ENCODE measurements at places on chromosomes 5 and 9.

- no peak for DNase-seq
Observed at GRCh38 chr5:161165998-161166660, 314.1 kb upstream of the ATP10B start.

DNA sequence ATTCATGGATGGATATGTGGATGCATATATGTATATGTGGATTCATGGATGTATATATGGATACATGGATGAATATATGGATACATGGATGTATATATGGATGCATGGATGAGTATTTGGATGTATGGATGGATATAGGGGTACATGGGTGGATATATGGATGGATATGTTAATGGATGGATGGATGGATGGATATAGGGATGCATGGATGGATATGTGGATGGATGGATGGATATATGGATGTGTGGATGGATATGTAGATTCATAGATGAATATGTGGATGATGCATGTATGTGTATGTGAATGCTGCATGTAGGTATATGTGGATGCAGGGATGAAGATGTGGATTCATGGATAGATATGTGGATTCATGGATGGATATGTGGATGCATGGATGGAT lies 53.4 kb upstream of the SYNPO start:
- no peak for DNase-seq

- DNase-seq, result no peak
Observed at GRCh38 chr9:35743880-35744518, 5.0 kb downstream of the GBA2 start.

- peak; percentile 52 for DNase-seq
Observed at GRCh38 chr5:77851176-77852067, 75.3 kb upstream of the TBCA start.

DNA sequence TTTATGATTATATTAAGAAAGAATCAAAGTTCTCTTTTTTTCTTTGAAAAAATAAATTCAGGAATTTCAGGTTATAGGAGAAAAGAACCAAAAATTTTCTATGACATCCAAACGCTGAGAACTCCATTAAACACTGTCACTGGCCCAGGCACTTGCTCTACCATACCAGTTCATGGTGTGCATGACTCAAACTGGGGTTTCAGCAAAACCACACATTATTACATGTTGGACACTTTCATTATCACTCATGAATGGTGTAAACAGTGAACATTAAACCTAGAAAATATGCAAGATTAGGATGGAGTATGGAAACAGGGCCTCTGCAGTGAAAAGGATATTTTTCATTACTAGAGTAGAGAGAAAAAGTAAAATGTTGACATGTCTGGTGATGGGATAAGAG lies 369.9 kb upstream of the FAM174A start:
- no peak for DNase-seq

DNA sequence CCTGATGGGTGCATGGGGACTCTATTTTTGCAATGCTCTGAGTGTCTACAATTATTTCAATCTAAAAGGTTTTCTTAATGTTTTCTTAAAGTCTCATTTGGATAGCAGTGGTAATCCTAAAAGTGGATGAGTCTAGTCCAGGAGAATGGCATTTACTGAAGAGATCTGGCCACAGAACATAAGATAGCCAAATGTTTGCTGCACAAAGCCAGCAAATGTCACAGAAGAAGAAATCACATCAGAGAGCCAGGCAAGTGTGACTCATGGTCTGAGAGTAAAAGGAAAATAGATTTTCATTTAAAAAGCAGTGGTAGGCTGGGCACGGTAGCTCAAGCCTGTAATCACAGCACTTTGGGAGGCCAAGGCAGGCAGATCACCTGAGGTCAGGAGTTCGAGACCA lies 352.7 kb upstream of the GRAMD2B start:
- no peak for DNase-seq

GRCh38 chr9:98460704-98461103 lies 205.3 kb upstream of the TBC1D2 start:
- DNase-seq, result no peak

- no peak for DNase-seq
Observed at GRCh38 chr5:145737578-145737977, 97.6 kb downstream of the PRELID2 start.

DNA sequence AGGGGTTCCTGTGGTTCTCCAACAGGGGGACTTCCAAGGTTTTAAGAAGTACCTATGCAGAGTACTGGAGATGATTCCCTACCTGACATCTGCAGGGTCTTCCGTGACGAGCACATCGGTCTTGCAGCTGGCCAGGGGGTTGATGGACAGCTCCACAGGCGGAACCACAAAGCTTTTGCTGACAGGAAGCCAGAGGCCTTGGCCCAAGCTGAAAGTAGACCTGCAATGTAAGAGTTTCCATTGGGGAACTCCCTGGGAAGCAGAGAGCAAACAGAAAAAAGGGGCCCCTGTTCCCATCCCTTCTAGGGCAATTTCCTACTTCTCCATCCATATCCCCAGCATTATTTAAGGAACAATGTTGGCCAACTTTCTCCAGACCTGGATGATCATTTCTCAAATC lies 288.0 kb downstream of the TRIM32 start:
- DNase-seq, result no peak

DNA sequence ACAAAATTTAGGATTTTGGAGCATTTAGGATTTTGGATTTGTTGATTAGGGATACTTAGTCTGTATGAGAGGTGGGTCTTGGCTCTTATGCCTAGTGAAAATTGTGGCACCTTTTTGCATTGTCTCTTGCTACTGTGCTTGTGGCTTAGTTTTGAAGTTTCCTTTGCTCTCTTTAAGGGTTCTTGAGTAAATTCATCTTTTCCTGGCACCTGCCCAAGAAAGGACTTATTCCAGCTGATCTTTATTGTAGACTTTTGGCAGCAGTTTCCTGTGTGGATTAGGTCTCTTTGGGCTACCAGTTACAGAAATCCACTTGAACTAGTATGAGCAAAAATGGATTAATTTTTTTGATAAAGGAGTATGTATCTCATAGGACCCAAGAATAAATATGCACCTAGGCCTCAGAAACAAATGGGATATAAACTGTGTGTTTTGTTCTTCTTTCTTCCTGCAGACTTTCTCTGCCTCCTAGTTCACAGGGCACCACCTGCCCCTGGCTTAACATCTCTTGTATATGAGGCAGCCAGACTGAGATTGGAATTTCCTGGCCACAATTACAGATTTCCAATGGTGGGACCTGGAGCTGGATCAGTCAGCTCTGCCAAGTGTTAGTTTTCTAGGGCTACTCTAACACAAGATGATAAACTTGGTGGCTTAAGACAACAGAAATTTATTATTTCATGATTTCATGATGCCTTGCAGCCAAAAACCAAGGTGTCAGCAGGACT lies 44.6 kb downstream of the FOCAD start:
- peak; percentile 8 for DNase-seq

- no peak for DNase-seq
Observed at GRCh38 chr9:118324706-118325105, 620.5 kb downstream of the TLR4 start.

GRCh38 chr9:108441251-108441650 lies 414.5 kb downstream of the ACTL7B start:
- DNase-seq, result no peak

DNA sequence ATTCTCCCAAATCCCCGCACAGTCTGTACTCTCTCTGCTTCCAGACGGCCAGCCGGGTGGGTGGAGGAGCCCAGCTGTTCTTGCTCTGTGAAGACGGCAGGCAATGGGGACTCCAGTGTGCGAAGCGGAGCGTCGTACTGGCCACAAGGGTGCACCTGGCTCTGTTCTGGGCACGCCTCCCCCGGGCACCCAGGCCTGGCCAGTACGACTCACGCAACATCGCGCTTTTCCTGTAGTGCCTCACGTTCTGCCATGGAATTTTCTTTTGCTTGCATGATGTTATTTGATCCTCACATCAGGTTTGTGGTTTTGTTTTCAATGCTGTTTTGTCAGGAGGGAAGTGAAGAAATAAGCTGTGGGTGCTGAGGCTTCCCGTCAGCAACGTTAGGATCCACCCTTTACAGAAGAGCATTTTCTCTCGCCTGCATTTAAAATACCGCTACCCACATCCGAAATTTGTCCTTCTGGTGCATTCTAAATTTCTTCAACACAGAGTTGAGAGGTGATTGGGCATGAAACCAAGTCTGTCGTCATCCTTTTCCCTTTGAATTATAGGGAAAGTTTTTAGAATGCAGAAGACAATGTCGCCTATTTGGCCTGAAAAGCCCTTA lies 311.7 kb downstream of the TRIM36 start:
- DNase-seq, result peak; percentile 20

GRCh38 chr5:51479840-51480239 lies 96.6 kb downstream of the ISL1 start:
- DNase-seq, result no peak

DNA sequence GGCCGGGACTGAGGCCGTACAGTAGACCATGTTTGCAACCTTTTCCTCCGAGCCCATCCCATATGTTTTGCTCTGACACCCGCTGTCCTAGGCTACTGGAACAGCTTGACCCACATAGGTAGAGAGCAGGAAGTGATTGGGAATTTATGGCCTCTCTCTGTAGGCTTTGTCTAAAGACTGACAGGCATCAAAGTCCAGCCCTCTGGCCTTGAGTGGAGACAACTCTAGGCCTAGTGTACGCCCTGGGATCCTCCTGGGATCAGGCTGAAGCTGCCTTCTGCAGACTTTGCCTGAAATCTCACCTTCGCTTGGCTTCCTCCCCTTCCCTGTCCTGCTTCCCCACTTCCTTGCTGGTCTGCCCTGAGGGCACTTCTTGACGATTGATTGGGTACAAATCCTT lies 13.6 kb upstream of the AKNA start:
- DNase-seq, result no peak

DNA sequence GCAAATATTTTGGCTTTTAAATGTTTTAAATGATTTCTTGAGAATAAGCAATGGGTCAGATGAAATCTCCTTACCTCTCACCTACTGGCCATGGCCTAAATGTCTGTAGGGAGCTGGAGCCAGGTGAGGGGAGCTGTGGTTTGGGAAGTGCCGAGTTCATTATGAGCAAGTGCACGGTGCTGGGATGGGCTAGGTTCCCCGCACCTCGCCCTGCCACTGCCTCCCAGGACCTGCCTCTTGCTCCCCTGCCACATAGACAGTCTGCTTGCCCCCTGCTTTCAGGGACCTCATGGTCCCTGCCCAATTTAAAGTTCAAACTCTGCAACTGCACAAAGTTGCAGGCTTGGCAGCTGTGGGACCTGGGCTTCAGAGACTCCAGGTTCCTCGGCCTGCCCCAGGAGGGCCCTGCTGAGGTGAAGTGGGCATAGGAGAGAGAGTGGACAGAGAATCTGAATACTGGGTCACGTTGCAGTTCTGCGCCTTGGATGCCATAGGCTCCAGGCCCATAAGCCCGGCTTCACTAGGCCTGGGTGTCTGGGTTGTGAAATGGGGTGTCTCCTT lies 5.4 kb downstream of the OR13J1 start:
- DNase-seq, result no peak

- DNase-seq, result no peak
Observed at GRCh38 chr9:86754581-86755560, 192.4 kb downstream of the GAS1 start.

DNA sequence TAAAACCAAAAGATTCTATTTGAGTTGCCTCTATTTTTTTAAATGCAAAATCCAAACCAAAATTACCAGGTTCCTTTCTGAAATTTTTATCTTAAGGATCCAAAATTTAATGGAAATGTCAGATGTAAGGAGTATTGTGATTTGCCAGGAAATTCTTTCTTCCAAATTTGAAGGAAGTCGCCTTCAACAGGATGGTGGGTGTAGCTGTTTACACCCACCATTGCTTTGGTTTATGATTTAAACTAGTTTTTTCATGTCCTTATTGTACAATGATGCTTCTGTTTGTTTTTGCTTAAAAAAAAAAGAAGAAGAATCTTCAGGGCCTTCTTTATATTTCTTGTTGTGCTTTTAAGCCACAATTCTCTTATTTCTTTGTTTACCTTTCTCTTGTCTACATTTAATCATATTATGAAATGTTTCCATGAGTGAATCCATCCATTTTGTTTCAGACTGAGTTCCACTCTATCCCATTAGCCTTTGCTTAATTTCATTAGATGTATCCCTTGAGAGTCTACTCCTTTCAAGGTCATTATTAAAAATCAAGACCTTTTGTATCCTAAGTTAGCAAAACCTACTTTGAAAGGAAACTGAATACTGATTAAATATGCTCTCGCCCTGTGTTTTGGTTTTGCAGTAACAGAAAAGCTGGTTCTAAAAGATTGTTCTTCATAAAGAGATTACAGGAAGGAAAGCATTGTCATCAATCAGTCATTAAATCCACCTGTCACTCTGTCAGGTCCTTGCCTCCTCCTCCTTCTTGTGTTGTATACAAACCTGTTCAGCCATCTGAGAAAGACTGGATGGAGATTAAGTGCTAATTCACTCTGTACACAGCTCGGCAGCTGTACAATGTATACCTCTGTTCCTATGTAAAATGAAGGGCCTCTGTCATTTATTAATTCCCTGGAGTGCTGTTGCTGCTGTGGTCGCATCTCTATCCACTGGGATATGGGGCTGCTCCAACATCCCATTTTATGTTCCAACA lies 45.5 kb upstream of the SLC2A8 start:
- no peak for DNase-seq

- peak; percentile 28 for DNase-seq
Observed at GRCh38 chr5:123440456-123441181, 17.4 kb upstream of the CEP120 start.

DNA sequence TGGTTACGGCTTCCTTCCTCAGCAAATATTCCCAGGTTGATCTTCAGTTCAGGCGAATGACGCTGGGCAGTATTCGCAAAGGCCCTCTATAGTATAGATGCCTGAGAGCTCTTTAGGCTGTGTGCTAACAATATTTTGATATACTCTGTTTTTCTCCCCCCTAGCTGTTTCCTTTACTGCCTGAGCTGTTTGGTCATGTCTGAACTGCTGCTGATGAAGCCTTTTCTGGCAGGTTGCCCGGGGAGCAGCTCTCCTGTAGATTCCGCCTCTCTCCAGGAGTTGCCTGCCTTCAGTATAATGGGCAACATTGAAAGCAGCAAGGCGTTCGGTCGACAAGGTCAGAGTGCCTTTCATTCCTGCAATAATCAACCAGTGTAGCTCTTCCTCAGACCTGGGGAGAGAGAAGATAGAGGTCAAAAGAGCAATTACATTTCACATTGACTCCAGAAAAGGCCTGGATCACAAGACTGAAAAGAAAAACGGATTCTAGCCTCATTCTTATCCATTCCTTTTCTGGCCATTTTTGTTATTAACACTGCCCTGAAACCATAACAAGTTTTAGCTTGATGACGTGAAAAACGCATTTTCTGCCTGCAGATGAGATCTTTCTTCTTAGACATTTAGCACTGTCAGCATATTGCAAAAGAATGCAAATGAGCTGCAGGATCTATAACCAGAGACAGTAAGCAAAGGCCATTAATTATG lies 60.1 kb upstream of the ZNF608 start:
- DNase-seq, result no peak

GRCh38 chr9:36018891-36019720 lies 17.6 kb upstream of the RECK start:
- DNase-seq, result no peak

- DNase-seq, result no peak
Observed at GRCh38 chr5:14507156-14507941, 74.2 kb upstream of the OTULINL start.

GRCh38 chr9:89001917-89002540 lies 10.8 kb downstream of the S1PR3 start:
- no peak for DNase-seq

DNA sequence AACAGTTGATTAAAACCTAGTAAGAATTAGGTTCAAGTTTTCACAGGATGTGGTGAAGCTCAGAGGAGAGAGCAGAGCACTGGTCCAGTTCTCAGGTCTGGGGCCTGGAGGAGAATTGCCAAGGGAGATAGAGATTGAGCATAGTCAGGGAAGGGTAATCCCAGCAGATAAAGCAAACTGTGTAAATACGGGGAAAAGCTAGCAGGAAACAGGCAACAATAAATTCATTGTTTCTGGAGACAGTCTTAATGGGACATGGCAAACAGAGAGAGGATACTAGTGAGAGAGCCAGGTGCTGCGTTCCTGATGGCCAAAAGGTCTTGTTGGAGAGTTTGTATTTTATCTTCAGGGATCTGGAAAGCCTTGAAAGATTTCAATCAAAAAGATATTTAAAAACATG lies 333.0 kb downstream of the PDE4D start:
- no peak for DNase-seq

All from ELR (cell line).